ENCODE measurements at places on chromosomes 4 and X.

DNA sequence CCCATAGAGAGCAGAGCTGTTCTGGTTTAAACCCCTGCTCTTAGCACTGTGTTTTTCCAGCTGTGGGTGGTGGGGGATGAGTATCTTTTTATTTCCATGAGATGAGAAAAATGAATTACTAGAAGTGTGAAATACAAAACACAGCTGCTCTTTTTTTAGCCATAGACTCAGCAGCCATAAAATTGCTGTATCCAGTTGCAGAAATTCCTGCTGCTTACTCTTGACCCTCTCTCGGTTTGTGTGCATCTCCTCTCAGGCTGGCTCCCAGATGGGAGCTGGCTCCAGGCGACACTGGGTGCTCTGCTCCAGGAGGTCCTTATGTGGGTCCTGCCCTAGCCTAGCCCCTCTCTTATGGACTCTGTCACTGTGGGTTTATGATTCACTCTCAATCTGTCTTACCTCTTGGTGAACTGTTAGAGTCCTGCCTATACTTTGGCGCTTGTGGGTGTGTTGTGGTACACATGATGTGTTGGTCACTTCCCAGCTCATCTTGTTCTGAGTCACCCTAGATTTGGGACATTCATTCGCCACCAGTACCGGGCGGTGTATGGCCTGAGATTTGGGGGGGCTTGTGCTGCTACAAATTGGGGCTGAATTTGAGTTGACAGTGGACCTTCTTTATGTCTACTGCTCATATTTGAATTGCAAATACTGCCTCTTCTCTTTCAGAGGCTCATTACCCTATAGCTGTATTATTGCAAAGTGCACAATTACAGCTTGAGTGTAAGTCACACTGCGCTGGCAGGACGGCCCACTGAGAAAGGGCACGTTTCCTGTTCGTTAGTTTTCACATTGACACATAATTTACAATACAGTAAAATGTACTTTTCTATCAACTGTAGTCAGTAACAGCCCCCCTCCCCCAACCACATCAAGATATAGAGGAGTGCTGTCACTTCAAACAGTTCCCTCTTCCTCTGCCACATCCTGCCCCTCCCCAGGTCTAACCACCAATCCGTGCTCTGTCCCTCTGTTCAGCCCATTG is 46.9 kb upstream of the MSANTD1 start:
- DNase-seq = peak; percentile 49

DNA sequence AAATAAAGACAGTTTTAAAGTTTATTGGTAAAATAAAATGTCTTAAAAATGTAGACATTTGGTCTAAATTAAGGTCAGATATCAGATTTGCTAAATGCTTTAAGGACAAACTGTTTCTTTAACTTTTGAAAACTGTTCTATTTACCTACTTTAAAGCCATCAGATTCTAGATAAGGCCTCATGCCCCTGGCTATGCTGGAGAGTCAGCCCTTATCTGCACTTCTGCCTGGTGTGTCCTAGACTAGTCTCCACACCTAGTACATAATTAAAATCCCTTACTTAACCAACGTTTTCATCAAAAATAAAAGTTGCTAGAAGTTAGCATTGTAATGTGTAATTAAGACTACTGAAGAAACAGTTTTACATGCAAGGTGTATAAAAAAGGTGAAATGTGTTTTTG is 25.6 kb downstream of the HSD17B11 start:
- DNase-seq = no peak

- DNase-seq = peak; percentile 2
Measured at GRCh38 chr4:105709081-105709450, 482 bp downstream of the GSTCD start.

GRCh38 chrX:802846-803245 is 172.3 kb downstream of the SHOX start:
- no peak for DNase-seq

GRCh38 chr4:70734971-70735370 is 13.2 kb downstream of the RUFY3 start:
- DNase-seq = no peak

DNA sequence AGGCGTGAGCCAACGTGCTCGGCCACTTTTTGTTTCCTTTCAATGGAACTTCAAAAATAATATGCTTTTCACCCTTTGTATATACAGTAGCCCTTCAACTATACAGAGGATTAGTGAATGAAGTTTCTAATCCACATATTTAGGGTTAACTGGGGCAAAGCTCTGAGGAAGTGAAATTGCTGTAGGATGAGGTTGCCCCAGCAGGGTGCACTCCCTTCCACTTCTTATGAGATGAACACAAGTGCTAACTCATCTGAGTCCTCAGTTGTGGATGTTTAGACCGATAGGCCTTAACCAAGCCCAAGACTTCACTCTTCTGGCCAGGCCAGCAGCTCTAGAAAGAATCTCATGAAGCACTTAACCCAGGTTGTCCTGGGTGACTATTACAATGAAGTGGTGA is 29.1 kb upstream of the CT55 start:
- DNase-seq = no peak

DNA sequence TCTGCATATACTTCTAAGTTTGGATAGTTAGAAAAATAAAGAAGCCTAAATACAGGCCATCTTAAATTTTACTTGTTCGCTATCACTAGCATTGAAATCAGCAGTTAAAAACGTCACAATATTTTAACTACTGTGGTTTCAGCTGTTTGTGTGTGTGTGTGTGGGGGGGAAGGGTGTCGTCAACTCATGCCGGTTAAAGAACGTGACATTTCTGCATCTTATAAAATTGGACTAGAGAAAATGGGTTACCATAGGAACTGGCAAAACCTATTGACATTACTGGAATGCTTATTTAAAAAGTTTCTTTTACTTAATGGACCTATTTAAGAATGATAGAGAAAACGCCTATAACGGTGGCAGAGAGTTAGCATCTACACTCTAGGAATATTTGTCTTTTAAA is 1.2 kb upstream of the CNKSR2 start:
- no peak for DNase-seq

DNA sequence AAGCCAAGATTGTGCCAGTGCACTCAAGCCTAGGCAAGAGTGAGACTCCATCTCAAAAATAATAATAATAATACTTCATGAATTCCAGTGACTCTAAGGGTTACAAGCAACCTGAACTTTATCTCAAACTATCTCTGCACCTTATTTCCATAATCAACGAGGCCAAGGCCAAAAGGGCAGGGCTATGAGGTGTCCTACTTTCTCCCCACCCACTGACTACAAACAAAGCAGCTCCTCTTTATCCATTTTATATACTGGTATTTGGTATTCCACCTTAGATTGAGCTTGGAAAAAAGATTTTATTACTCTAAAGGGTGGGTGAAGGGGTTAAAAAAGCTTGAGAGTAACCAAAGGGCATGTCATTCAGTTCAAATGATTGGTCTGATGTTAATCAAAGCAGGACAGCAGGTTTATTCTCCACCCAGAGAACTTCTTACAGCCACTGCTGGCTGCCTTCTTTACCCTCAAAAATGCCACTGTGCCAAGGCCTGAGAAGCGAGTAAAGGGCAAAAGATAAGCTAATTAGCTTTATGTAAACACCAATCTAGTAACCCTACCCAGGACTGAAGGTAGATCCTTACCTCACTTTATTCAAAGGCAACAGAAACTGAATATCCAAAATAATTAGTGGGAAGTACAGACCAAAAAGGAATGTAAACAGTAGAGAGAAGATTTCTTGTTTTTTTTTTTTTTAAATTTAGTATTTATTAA is 28.2 kb downstream of the APOO start:
- no peak for DNase-seq

DNA sequence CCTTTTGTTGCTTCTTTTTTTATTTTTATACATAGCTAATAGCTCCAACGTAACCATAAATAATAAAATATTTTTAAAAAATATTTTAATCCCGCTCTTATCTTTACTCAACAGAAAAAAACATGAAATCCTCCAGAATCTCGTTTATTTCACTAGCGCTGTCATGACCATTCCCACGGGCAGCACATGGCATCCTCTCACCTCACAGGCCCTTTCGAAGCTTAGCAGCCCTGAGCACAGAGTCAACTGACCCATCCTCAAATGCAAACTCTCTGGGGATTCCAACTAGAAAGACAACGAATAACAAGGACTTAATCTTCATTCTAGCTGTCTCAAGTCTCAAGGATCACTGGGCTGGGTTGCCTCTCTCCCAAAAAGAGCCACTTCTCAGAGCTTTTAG is 285.9 kb upstream of the PPARGC1A start:
- no peak for DNase-seq

DNA sequence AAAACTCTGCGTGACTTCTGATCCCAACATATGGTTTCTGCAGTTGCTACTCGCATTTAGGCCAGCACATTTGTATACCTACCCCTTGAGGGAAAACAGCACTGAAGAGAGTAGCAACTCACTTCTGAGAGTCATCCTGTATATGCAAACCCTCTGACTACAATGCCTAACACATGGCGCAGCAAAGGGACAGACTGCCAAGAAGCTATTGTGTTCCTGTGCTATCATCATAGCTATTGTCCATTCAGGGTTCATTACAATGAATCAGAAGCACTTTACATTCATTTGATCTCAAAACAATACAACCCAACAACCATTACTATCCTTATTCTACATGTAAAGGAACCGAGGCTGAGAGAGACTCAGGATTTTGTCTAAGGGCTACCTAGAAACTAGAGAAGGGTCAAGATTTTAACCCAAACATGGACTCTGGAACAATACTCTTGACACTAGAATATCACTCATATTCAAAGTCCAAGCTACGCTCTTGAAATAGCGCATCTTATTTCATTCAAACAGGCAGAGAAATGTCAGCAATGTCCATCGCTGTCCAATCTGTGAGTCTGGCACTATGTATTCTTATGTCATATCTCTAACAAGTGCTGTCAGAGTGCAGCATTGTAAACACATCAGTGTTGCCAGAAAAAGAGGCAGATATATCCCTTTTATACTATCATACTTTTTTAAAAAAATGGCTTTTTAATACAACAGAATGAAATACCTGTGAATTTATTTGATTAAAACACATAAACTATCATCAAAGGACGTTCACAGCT is 173.6 kb downstream of the CORIN start:
- DNase-seq = no peak

DNA sequence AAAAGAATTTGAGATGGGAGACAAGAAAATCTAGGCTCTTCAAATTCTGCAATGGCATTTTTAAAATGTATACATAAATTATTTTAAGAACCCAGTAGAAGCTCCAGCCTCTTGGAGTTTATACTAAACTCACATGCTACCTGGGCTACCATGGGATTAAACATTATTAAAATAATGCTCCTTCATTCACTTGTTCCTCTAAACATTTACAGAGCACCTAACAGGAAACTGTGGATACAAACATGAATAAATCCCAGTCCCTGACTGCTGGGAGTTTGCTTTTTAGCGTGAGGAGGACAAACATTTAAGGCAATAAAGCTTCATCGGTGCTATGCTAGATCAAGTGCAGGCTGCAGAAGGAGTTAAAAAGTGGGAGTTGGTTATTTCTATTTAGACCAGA is 5.4 kb upstream of the SPP1 start:
- DNase-seq = no peak

DNA sequence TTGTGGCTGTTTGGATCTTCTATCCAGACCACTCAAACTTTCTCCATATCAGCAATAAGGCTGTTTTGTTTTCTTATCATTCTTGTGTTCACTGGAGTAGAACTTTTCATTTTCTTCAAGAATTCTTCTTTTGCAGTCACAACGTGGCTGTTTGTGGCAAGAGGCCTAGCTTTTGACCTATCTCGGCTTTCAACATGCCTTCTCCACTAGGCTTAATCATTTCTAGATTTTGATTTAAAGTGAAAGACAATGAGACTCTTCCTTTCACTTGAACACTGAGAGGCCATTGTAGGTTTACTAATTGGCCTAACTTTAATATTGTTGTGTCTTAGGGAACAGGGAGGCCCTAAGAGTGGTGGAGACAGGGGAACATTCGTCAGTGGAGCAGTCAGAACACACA is 19.1 kb downstream of the FGF2 start:
- DNase-seq = no peak

DNA sequence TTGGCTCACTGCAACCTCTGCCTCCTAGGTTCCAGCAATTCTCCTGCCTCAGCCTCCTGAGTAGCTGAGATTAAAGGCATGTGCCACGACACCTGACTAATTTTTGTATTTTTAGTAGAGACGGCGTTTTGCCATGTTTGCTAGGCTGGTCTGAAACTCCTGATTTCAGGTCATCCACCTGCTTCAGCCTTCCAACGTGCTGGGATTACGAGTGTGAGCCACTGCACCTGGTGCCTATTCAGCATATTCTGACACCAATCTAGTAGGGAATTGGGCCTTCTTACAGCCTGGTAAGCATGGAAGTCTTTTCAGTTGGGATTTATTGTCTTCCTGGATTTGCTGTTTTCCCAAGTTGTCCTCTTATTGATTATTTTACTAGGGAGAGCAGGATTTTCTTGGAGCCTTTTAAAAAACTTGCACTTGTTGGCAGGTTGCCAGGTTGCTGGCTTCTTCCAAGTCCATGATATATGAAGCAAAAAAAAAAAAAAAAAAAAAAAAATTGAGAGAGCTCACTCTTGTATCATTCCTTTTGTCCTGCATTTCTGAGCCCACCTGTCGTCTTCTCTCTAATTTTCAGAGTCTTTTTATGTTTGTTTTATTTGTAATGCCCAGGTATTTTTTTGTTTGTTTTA is 43.7 kb downstream of the TMPRSS11E start:
- no peak for DNase-seq

- DNase-seq = no peak
Measured at GRCh38 chrX:103397707-103398106, 21.4 kb downstream of the BEX3 start.

DNA sequence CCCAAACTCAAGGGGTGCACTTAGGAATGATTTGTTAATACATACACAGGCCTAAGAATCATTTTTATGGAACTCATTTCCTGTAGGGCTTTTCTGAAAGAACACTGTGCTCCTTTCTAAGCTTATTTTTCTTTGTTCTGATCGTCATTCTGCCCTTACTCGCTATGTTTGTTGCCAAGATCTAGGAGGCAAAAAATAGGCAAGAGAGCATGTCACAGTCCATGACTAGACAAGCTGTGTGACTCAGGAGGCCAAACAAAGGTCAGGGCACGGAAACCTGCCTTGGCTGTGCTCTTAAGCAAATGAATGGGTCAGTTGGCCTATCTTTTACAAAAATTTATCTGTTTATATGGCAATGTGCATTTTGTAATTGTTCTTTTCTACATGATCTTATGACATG is 42.5 kb upstream of the C1GALT1C1 start:
- no peak for DNase-seq

GRCh38 chr4:84231539-84232055 is 267.5 kb downstream of the NKX6-1 start:
- DNase-seq = no peak

GRCh38 chr4:8640816-8641215 is 48.3 kb downstream of the CPZ start:
- DNase-seq = no peak

GRCh38 chr4:13584481-13584880 is 40.2 kb upstream of the NKX3-2 start:
- DNase-seq = no peak

GRCh38 chr4:106687026-106687425 is 318.4 kb upstream of the GIMD1 start:
- no peak for DNase-seq

- no peak for DNase-seq
Measured at GRCh38 chr4:89703829-89704590, 133.0 kb downstream of the SNCA start.

GRCh38 chr4:78975865-78976264 is 36.6 kb upstream of the PAQR3 start:
- DNase-seq = no peak

Data from stimulated activated CD4-positive, alpha-beta T cell treated with anti-CD3 and anti-CD28 coated beads, Interleukin-12 subunit alpha, Interleukin-12 subunit beta, amount 100 ng/mL, for 48 hours (primary cell).